Progenitor cell of endocrine pancreas (in vitro differentiated cells): ENCODE measurements at places on chromosomes 2 and 18. TPM values are rescaled to one million over a fixed set of nuclear protein-coding genes. Genes with fewer than 3 reads are reported as not detected.

The ACKR3 gene
- 18.8 and 23.3 TPM in 2 replicates for total RNA-seq

The ZNF142 gene
- total RNA-seq: 42.2 and 43.1 TPM in 2 replicates

- DNase-seq: no peak
Measured at GRCh38 chr2:38446418-38446817, 69.3 kb upstream of the ATL2 start.

GRCh38 chr2:58543442-58543841 lies 302.3 kb upstream of the FANCL start:
- no peak for DNase-seq

DNA sequence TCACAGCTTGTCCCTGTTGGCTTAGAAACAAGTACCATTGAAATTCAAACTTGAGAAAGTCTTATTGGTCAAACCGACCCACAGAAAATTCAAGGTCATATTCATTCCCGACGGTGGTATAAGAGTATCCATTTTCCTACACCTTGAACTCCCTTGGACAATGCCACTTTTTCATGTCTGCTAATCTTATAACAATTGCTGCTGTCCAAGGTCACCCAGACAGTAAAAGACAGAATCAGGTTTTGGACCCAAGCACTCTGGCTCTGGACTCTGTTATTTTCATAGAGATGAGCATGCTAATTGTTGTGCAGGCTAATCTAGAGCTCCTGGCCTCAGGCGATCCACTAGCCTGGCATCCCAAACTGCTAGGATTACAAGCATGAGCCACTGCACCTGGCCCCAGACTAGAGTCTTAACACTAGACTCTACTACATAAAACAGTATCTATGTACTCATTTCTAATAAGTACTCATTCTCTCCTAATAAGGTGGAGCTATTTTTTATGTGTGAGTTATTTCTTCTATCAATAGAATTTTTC lies 57.8 kb downstream of the C2orf76 start:
- DNase-seq: no peak

DNA sequence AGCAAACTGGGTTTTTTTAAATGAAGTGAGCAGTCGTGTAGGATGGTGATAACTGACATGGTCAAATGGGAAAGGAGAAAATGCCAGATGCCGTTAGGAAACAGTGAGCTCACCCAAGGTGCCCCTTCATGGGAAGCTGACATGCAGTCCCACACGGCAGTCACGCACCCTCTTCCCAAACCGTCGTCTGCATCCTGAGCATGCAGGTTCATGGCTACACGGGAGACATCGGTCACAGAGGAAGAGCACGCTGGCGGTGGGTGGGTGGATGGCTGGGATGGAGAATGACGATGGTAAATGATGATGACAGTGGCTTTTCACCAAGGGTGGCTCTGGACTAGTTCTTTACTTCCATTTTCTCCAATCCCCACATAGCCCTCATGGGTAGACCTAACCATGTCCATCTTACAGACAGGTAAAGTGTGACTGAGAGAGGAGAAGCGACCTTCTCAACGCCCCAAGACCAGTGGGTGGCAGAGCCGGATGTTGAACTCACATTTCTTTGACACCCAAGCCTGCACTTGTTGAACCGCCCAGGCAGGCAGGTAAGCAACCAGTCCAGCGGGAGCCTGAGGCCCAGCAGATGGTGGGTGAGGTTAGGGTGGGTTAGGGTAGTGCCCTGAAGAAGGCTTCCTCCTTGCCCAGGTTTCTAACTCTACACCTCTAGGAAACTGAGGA lies 44.5 kb downstream of the TNS1 start:
- DNase-seq: no peak

The ZRANB3 gene
- total RNA-seq: 16.8 and 18.6 TPM in 2 replicates

The SMC6 gene
- total RNA-seq: 26.0 and 26.8 TPM in 2 replicates

The HJURP gene
- 22.0 and 23.1 TPM in 2 replicates for total RNA-seq

GRCh38 chr2:181742361-181742760 lies 62.0 kb upstream of the NEUROD1 start:
- DNase-seq: no peak

The ZNF396 gene
- 4.5 and 5.9 TPM in 2 replicates for total RNA-seq

- no peak for DNase-seq
Measured at GRCh38 chr2:196073521-196073920, 4.9 kb upstream of the DNAH7 start.

DNA sequence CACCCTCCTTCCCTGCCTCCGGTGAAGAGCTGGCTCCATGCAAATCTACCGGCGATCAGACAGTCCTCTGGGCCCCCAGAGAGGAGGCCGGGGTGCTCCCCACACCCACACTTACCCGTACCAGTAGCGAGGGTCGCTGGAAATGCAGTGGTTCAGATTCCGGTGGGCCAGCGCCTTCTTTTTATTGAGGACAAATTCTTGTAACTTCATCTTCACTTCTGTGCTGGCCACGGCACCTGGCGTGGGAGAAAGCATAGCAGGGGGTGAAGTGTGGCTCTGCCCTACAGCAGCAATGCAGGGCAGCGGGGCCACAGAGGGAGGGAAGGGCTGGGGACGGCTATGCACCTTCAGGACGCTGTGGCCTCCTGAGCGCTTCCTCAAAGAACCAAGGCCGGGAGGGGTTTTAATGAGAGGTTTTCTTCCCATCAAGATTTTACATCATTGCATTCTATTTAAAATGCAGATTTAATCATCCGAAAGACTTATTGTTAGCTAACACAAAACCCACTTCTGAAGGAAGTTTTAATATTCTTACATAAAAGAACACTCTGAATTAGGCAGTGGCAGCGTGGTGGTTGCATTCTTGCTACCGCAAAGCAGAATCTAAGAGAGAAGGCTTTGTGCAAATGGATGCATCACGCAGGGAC lies 237.0 kb downstream of the HDAC4 start:
- DNase-seq: no peak

The NYAP2 gene
- total RNA-seq: 0.10 TPM in 1 of 2 replicates, not detected in the other

- no peak for DNase-seq
Measured at GRCh38 chr2:102239344-102239743, 52.5 kb downstream of the IL1RL2 start.

DNA sequence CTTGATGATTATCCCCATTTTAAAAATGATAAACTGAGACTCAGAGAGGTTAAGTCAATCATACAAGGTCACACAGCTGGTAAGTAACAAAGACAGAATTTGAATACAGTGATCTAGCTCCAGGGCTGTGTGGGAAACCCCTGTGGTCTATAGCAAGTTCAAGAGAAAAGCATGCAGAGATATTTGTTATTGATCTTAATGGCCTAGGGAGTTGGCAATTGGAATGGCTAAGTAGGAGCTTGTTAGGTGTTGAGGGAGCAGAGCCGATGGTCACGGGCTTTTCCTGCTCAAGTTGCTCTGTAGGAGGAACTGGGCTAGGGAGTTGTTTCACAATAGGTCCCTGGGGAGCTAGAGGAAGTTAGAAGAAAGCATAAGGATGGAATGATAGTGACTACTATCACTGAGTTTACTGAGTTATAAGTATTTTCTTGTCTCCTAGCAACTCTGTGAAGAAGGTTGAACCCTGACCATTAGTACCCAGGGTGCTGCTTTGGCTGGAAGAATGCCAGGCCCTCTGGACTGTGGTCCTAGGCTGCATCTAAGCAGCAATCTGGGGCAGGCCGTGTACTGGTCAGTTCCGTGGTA lies 30.0 kb downstream of the RNF125 start:
- no peak for DNase-seq

- DNase-seq: no peak
Measured at GRCh38 chr18:24296276-24296675, 101.3 kb downstream of the OSBPL1A start.

The PARD3B gene
- 29.7 and 34.4 TPM in 2 replicates for total RNA-seq

GRCh38 chr2:200356321-200356720 lies 49.8 kb downstream of the SPATS2L start:
- no peak for DNase-seq

The DSC1 gene
- not detected in 2 replicates for total RNA-seq

The SERPINB13 gene
- total RNA-seq: not detected in 2 replicates

- DNase-seq: no peak
Measured at GRCh38 chr2:16102976-16103380, 162.6 kb downstream of the MYCN start.

The GNAL gene
- 10.0 and 10.5 TPM in 2 replicates for total RNA-seq

The SLC19A3 gene
- 34.3 and 36.4 TPM in 2 replicates for total RNA-seq

The MYOM1 gene
- total RNA-seq: 1.1 TPM in 2 replicates

The WDPCP gene
- 8.9 and 14.1 TPM in 2 replicates for total RNA-seq

The YES1 gene
- total RNA-seq: 55.5 and 58.8 TPM in 2 replicates
